ENCODE measurements at places on chromosomes 4 and X.

DNA sequence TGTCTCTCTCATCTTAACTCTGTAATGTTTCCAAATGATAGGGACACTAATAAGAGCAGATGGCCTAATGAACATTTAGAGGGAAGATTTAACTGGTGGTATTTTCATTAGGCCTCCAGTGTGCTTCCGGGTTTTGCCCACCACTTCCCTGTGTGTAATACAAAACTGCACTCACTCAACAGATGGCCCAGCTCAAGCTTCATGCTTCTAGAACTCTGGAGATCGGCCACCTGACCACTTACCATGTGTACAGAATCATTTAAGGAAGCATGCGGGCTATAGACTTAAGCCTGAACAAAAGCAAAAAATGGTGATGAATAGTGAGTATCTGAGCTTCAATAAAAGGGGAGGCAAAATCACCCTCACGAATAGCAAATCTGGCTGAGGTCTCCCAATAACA lies 89.3 kb downstream of the SH2D1A start:
- no peak for DNase-seq

DNA sequence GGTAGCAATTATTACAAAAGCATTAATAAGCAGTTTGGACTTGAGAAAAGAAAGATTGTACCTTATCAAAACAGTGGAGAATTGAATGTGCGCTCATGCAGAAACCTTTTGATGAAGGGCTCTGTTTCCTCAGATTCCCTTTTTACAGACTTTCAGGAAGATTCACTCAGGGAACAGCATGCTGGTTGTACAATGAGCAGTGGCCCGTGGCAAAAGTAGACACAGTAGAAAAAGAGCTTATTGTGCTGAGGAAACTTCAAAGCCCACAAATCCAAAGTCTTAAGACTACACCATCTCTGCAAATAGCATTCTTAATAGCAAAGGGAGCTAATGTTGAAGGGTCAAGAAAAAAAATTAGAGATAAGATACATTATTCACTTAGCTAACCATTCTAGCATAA lies 858.9 kb downstream of the PDHA2 start:
- DNase-seq, result no peak

DNA sequence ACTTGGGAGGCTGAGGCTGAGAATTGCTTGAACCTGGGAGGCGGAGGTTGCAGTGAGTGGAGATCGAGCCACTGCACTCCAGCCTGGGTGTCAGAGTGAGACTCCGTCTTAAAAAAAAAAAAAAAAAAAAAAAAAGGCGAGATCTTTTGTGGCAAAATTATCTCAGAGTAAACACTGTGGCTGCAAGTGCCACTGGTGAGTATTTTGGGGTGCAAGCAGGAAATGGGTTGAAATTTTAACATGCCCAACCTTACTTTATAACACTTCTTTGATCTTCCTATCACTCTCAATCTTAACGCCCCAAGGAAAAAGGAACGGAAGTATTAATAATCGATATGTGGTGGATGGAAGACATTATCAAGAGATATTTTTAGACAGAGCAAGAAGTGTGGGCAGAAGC lies 32.1 kb downstream of the SLC34A2 start:
- DNase-seq, result no peak

DNA sequence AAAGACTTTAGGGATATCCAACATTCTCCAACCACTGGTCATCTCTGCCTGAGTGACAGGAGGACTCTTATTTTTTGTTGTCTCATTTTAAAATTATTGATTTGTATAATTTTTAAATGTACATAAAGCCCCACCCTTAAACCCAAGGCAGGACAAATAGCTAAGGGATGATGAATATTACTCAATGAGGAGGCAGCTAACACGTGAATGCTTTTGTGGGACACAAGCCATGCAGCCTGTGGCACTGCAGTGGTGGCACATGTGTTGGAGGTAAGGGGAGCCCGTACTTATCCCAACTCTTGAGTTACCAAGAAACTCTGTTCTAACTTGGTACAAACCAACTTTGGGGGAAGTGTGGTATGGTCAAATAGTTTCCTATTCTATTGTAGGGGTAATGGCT lies 19.5 kb downstream of the MID1IP1 start:
- DNase-seq, result no peak

DNA sequence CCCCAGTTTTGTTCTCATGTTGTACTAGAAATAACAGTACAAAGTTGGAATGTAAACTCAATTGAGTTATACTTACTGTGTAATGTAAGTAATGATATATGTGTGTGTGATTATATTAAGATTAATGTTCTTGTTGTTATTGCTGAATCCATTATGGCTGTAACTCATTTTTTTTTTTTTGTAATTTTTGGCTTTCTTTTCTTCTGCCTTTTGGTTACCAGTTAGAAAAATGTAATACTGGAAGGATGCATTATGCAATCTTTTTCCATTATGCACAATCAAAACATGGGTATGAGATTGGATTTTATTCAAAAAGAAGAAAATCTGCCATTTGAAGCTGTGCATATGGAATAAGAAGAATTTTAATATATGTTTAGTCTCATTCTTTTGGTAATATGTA lies 34.0 kb downstream of the BANK1 start:
- DNase-seq, result no peak

GRCh38 chr4:74473155-74473811 lies 28.3 kb downstream of the AREG start:
- DNase-seq, result no peak

GRCh38 chr4:11529625-11530201 lies 101.0 kb upstream of the HS3ST1 start:
- DNase-seq, result no peak

GRCh38 chr4:163548481-163549243 lies 54.2 kb downstream of the TMA16 start:
- DNase-seq, result no peak

DNA sequence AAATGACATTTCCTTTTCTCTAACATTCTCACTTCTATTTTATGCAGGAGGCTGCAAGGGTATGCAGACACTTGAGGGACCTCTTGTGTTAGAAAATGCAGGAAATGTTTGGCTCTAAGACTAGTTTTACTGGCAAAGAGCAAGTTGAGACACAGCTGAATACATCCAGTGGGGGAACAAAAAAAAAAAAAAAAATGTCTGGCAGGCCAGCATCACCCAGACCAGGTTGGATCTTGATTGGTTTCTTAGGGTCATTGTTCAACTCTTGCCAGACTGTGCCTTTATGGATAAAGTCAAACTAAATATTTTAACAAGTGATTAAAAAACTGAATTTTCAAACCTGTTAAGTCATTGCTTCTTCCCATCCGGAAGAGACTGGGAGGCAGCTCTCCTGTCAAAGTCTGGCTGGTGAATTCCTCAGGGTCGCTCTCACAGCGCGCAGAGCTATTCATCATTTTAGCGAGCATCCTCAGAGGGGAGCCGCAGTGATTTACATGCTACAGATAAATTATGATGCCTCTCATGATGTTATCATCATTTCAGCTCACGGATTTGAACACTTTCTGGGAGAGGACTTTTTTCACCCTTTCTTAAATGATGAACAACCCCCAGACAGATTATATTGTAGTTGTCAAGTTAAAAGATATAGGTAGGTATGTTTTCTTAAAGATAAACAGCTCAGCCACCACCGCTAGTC lies 23.6 kb upstream of the PACRGL start:
- DNase-seq, result no peak

DNA sequence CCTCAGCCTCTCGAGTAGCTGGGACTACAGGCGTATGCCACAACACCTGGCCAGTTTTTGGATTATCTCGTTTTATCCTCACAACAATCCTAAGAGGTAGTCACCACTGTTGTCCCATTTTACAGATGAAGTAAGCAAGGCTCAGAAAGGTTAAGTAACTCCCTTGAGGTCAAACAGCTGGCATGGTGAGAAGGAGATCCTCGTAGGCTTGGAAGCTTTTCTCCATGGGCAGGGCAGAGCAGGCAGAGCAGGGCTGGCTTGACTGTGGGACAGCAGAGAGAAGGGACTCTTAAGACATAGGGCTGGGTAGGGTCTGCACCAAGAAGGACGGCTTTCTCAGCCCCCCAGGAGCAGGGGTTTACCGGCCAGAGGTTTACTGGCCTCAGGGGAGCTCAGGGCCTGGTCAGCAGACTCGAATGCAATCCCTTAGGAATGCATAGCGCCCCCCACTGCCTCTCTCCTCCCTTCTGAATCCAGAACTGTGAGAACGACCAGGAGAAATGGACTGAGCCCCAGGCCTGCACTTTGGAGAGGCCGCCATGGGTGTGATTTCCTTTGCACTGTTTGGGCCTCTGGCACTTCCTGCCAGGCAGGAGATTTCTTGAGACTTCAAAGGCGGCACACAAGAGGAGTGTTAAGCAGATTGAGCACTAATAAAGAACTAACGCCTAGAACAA lies 14.0 kb upstream of the CDKN2AIP start:
- DNase-seq, result no peak

All from memory B cell (primary cell).